ENCODE measurements at places on chromosomes 4 and X.

DNA sequence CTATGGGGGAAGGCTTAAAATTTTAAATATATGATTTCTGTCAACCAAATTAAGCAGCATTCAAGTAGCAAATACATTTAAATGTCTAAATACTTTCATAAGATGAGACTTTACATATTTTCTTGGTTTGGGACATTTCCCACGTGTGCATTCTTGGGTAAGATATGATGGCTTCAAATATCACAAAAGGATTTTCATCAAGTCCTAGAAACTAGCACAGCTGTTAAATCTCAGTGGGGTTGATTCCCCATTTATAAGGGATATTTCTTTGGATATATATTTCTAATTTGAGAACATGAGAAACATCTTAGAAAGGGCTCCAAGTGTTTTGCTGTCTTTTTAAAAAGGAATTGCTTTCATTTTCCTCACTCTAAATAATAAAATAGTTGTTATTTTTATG is 90.2 kb downstream of the P2RY10 start:
- no peak for DNase-seq

GRCh38 chr4:128861856-128862518 is 52.5 kb downstream of the JADE1 start:
- no peak for DNase-seq

GRCh38 chr4:7422151-7422897 is 12.4 kb downstream of the PSAPL1 start:
- DNase-seq, result no peak

DNA sequence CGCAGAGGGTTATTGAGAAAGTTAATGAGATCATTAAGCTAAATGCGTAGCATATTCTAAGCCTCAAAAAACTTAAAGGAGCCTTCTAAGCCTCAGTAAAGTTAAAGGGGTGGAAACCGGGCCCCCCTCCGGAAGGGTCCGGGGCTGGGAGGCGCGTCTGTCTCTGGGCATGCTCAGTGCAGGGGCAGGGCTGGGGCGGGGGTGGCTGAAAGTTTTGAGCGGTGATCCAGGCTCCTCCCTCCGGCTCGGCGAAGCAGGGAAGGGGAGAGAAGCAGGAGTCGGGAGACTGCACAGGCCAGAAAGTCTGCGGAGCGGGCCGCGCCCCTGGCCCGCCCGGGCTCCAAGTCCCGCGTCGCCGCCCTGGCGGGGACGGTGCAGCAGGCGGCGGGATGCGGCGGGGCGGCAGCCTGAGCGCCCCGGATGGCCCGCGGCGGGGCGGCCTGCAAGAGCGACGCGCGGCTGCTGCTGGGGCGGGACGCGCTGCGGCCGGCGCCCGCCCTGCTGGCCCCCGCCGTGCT is at the start of gene EVC:
Gene EVC (plus strand): TSS at position 241 of the 518 bp plus-strand sequence. CDS start 180 bp downstream, at position 421.
- DNase-seq, result no peak

DNA sequence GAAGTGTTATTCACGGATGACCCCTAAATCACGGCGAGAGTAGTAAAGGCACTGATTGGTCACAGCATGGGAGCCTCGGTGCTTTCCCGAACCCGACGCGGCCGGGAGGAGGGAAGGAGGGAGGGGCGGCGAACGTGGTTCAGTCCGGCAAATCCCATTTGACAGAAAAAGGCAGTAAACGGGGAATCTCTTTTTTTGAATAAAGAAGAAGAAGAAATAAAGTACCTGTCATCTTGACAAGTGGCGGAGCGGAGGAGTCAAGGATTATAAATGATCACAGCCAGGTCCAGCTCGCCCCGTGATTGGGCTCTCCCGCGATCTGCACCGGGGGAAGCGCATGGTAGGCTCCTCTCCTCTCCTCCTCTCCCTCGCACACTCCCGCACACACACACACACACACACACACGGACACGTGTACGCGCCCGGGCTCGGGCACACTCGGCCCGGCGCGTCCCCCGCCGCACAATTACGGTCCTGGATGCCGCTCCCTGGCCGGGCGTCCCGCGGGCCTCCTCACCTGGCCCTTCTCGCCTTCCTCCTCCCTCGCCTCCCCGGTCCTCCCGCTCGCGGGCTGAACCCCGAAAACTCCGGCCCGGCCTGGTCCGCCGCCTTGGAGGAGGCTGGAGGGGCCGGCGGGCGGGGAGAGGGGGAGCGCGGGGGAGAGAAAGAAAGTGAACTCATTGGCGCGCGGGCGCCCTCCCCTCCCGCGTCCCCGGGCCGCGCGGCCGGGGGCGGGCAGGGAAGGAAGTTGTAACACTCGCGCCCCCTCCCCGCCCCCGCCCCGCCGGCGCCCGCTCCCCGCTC is 99.2 kb upstream of the TENM3 start:
- no peak for DNase-seq

DNA sequence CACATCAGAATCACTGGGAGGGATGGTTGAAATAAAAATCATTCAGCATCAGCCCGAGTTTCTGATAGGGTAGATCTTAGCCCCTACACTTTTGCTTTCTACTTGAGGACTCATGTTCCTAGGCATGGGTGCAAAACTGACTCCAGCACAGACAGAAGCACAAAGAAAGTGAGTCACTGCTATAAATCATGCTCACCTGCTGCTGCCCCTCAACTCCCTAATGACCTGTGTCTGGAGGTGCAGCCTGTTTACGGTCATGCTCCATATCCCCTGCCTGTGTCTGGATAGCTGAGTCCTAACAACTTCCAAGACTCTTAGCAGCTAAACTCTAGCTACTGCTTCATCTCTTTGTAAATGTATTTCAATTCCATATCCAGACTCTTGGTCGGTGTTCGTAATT is 57.8 kb downstream of the ADGRA3 start:
- DNase-seq, result no peak

DNA sequence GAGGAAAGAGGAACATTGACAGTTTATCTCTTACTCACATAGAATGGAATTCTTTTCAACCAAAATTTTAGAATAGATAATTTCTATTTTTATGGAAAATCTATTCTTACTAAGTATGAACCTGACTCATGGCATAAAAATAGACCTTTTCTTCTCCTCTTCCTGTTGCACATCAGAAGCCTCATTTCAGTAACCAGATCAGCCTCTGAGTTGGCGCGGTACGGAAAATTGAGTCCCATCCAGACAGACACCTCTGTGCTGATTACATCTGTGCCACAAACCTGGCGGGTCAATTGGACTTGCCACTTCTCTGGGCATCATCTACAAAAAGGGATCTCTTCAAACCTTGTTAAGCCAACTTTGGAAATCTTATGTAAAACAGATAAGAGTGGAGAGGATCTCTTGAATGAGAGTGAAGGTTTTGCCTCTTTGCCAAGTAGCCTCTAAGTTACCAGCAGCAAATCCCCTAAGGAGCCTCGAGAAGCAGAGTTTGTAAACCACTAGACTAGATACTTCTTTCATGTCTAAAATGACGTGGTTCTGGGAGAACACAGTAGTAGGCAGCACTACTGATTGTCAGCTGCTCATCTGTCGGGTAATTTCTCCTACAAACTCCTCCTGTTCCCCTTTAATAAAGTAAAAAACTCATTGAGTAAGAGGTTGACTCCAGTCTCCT is 37.4 kb downstream of the TENM3 start:
- no peak for DNase-seq

- no peak for DNase-seq
Measured at GRCh38 chrX:4238916-4239315, 525.5 kb upstream of the PRKX start.

GRCh38 chr4:11529625-11530201 is 101.0 kb upstream of the HS3ST1 start:
- no peak for DNase-seq

DNA sequence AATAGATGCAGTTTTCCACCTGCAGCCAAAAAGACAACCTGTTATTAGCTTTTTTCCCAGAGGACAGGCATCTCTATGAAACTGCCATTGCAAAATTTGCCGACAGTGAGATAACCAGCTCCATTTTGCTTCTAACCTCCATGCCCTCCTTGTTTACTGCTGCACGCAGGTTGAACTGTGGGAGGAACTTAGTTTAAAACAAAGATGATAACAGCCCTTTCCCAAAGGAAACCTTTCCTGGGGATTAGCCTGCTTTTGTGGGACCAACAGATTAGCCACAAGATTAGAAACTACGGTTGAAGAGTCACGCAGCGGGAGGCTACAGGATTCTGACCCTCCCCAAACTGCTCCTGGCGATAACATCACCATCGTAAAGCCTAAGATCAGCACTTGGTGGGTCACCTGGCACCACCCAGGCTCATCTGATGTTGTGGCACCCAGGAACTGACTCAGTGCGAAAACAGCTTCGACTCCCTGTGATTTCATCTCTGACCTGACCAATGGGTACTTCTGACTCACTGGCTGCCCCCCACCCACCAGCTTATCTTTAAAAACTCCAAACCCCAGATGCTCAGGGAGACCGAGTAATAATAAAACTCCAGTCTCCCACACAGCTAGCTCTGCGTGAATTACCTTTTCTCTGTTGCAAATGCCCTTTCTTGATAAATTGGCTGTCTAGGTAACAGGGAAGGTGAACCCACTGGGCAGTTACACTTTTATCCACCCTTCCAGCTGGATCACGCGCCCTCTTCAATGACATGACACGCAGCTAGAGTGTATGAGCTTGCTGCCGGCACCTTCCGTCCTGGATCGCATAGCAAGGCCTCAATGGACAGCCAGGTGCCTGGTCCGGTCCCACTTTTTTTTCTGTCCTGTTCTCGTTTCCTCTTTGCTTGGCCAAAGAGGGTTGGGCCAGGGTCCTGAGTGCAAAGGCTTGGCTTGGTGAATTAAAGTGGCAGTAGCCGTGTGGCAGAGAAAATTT is 27.2 kb downstream of the NOP14 start:
- DNase-seq, result peak; percentile 54

DNA sequence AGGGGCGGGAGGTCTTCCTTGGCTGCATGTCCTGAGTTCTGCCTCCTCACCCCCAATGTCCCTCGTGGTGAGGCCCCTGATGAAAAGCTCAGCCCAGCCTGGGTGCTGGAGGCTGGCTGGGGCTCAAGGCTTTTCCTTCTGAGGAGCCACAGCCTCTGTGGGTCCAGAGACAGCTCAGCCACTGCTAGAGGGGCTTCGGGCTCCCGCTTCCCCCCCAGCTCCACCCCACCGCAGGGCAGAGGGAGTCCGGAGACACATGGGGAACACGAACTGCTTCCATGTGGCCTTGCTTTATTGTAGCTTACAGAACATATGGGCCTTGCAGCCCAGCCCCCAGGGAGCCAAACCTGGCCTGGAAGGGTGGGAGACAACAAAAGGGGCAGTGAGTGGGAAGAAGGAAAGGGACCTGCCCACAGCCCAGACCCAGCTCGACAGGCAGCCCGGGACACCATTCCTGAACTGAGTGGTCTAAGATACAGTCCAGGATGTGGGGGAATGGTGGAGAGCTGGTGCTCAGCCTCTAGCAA is 89.9 kb upstream of the NKX1-1 start:
- no peak for DNase-seq

GRCh38 chr4:119093042-119093827 is 42.4 kb upstream of the MYOZ2 start:
- DNase-seq, result no peak

- DNase-seq, result no peak
Measured at GRCh38 chr4:38957261-38957815, 74.9 kb downstream of the TMEM156 start.

DNA sequence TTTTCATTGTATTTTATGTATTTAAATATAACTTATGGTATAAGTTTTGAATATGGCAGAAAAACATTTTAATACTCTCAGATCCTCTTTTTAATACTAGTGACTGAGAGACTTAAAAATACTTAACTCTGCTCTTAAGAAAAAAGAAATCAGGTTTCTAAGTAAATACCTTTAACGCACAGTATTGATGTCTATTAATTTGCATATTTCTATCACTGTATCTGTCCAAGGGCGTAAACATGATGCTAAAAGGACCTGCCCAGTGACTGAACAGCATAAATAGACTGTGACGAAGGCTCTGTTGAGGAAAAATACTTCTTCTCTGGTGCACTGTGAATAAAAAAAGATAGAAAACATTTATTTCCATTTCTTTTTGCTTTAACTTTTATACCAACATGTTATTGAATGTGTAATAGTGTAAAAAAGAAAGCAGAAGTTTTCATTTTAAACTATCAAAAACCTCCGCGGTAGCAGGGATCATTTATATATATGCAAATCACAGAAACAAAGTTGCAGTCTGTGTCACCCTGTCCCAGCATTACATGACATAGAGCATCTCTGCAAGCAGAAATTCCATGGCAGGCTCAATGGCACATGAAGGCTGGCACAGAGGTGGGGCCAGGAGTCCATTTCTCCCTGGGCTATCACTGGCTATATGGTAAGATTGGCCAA is 75.4 kb downstream of the ZAR1 start:
- DNase-seq, result no peak

- no peak for DNase-seq
Measured at GRCh38 chr4:15425520-15425919, 2.3 kb upstream of the C1QTNF7 start.

DNA sequence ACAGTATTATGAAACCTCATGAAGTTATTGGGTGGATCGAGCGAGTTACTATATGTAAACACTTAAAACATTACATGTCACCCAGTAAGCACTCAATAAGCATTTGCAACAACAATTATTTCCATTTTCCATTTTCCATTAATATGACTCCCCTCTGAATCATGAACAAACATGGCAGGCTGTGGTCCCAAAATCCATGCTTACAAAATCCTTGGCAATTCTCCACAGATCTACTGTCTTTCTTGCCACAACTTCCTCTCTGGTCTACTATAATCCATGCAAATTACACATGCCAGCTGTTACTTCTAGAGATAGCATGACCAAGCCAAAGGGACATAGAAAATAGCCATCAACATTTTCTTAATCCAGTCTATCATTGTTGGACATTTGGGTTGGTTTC is 22.0 kb downstream of the ASB11 start:
- no peak for DNase-seq

GRCh38 chr4:185774845-185775680 is 36.9 kb downstream of the SORBS2 start:
- DNase-seq, result no peak

DNA sequence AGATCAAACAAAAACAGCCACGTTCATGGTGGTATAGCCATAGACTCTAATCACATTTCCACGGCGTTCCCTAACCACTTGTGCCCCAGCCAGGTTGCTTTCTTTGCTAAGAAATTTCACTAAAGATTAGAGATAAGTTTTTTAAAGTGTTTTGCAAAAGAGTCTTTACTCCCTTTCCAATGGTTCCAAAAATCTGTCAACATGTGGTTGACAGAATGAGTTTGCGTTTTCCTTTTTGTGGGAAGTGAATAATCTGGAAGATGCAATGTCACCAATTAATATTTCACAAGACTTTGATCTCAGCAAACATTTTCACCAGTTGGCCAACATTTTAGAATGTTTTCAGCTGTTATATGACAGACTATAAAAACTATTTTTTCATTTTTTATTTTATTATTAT is 35.3 kb downstream of the CXCL1 start:
- DNase-seq, result no peak

GRCh38 chrX:31217084-31217483 is 145.2 kb upstream of the FTHL17 start:
- no peak for DNase-seq

- DNase-seq, result no peak
Measured at GRCh38 chr4:165053645-165054044, at the start of gene TRIM75. Gene TRIM75 (plus strand): TSS chr4:165053866. CDS start chr4:165059148, 5,282 bp downstream.
